ENCODE measurements at places on chromosomes 13 and 19. TPM values are rescaled to one million over a fixed set of nuclear protein-coding genes. Genes with fewer than 3 reads are reported as not detected.

The PSG1 gene
- not detected for total RNA-seq

The IGLON5 gene
- total RNA-seq: 0.33 TPM

The BICRA gene
- 12.0 TPM for total RNA-seq

The EML2 gene
- total RNA-seq: 20.7 TPM

Data from posterior vena cava (tissue), 2 donors.